ENCODE measurements at places on chromosomes 6 and 20.
A peak's percentile ranks its signal among the peaks of the same experiment; 100 is the strongest.

- DNase-seq = no peak
Measured at GRCh38 chr20:34954904-34955230, 739 bp downstream of the GSS start.

DNA sequence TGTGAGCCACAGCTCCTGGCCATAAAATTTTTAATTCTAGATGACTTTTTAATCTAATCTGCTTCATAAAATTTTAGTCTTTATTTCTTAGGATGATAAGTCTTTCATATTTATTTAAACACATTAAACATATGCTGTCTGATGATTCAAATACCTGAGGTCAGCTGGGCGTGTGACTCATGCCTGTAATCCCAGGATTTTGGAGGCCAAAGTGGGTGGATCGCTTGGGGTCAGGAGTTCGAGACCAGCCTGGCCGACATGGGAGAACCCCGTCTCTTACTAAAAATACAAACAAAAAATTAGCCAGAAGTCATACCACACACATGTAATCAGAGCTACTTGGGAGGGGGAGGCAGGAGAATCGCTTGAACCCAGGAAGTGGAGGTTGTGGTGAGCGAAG, 53.1 kb downstream of the RBM24 start:
- no peak for DNase-seq

GRCh38 chr20:16352321-16352720, 220.9 kb downstream of the KIF16B start:
- DNase-seq = no peak

GRCh38 chr6:144131248-144131709, 19.0 kb upstream of the STX11 start:
- no peak for DNase-seq

DNA sequence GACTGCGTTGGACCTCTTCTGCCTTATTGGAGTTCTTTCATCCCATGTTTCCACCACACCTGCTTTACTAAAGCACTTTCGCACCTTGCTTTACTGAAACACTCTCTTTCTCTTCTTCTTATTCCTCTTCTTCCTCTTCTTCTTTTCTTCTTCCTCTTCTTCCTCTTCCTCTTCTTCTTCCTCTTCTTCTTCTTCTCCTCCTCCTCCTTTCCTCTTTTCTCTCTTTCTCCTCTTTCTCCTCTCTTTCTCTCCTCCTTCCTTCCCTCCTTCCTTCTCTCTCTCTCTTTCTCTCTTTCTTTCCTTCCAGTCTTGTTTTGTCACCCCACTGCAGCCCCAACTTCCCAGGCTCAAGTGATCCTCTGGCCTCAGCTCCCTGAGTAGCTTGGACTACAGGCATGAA, 4.0 kb upstream of the RIPPLY2 start:
- DNase-seq = no peak

- DNase-seq = no peak
Measured at GRCh38 chr6:156881687-156882629, 104.8 kb downstream of the ARID1B start.

- DNase-seq = no peak
Measured at GRCh38 chr6:123655521-123656306, 19.0 kb upstream of the TRDN start.

- DNase-seq = peak; percentile 88
Measured at GRCh38 chr20:51366155-51366886, 176.2 kb downstream of the NFATC2 start.

- no peak for DNase-seq
Measured at GRCh38 chr20:34514897-34515483, 1.2 kb upstream of the DYNLRB1 start.

GRCh38 chr6:125932451-125932795, 24.1 kb upstream of the HINT3 start:
- DNase-seq = no peak

- DNase-seq = no peak
Measured at GRCh38 chr20:24445510-24446170, 23.8 kb upstream of the SYNDIG1 start.

DNA sequence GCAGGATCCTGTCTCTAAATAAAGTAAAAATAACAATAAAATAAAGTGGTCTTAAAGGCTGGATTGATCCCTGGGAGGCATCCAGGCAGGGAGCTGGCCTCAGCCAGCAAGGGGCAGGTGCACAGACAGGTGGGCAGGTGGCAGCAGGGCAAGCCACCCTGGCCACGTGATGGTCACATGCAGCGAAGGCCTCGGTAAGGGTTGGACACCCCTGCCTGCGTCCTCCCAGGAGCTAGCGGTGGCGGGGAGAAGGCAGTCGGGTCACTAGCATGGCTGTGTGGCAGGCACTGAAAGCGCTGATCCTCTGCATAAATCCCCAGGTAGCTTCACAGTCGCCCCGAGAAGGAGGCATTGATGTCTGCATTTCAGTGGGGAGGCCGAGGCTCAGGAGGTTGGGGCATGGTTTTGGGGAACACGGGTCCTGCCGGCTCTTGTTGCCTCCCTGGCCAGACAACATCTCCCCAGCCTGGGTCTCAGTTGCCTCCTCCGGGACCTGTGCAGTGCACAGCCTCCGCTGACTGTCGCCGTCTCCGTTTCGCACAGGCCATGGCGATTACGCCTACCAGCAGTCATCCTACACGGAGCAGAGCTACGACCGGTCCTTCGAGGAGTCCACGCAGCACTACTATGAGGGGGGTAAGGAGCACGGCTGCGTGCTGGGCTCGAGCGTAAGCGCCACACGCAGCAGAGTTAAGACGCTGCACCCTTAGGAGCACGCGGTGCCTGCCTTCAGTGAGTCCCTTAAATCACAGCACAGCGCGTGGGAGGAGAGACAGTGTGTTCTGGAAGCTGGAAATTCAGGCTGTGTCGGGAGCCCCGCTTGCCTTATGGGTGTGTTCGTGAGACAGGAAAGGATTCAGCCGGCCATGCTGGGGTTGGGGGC, 17.7 kb upstream of the MTG2 start:
- DNase-seq = no peak

GRCh38 chr6:74741646-74742045, 464.2 kb downstream of the COL12A1 start:
- no peak for DNase-seq

GRCh38 chr6:107968081-107968480, 10.1 kb upstream of the SEC63 start:
- no peak for DNase-seq

GRCh38 chr20:38700141-38700540, 24.1 kb upstream of the SLC32A1 start:
- DNase-seq = no peak

GRCh38 chr20:10949930-10950783, 276.4 kb upstream of the JAG1 start:
- no peak for DNase-seq

- DNase-seq = no peak
Measured at GRCh38 chr20:13772529-13772928, 12.2 kb downstream of the ESF1 start.

DNA sequence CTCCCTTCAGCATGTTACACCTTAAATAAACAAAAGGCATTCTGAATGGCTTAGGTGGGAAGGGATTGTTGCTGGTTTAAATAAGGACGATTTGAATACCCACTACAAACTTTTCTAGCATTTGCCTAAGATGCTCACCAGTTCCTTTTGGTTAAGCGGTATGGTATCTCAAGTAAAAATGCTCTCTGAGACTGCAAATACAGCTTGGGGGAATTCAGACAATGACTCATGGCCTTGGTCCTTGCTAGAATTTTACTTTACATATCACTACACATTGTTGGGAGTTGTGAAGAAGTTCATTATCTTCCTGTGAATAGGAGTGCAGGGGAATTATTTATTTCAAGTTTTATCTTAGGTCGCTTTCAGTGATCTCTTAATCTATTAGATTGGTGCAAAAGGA, 670.7 kb downstream of the UTRN start:
- DNase-seq = no peak
